Left cardiac atrium (tissue), 4 donors: ENCODE measurements at places on chromosomes 7 and 10.

- peak; percentile 30 for DNase-seq
These were observed 11.8 kb downstream of the MMRN2 start for GRCh38 chr10:86945361-86946212.

DNA sequence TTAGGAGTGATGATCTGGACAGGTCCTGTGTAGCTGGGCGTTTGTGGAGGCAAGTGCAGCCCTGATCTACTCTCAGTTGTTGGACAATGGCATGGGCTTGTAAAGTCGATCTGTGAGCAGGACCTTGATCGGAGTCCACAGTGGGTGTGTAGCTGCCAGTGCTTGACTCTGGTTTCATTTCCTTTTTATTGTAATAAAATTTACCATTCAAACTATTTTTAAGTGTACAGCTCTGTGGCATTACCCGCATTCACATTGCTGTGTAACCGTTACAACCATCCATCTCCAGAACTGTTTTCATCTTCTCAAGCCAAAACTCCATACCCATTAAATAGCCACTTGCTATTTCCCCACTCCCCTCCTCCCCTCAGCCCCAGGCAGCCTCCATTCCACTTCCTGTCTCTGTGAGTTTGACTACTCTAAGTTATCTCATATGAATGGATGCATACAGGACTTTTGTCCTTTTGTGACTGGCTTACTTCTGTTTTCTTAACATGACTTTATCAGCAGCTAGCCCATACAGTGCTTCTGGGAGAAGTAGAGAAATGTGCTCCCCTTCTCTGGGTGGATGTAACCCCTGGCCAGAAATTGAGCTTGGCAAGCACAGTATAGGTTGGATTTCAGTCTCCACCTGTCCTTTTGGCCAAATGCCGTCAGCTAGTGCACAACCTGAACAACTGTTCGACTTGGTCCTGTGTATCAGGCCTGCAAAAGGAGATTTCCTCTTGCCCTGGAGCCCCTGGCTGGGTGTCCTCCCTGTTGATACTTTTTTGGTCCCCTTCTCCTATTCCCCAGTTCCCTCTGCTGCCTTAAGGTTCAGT, 180.0 kb downstream of the LRMDA start:
- no peak for DNase-seq

DNA sequence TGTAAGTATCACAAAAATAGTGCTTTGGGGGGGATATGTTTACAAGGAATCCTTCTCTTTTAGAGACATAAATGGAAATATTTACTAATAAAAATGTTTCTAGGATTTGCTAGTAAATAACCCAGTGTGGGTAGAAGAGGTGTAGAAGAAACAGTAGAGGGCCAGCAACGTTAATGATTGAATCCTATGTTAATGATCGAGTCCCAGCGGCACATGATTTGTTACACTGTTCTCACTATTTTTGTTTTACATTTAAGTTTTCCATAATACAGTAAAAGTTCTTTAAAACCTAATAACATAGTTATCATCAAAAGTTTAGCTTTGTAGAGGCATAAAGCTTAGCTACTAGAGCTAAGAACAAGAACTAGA, 66.0 kb downstream of the UBE2H start:
- DNase-seq = no peak

DNA sequence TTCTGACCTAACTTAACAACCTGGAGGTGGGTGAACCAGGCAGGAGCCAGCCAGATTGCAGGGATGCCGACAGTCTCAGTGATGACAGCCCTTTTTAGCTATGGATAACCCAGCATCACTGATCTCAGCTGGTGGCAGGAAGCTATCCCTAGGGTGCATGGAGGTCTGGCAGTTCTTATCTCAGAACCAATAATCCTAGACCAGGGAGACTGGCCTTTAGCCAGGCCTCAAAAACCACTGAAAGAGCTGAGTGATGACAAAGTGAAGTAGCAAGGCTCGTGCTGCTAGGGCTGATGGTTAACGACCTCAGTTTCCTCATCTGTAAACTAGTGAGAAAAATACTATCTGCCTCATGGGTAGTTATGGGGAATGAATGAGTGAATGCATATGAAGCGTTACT, 112.5 kb downstream of the RALA start:
- no peak for DNase-seq

GRCh38 chr7:139602143-139602722, 78.7 kb downstream of the CLEC2L start:
- no peak for DNase-seq

DNA sequence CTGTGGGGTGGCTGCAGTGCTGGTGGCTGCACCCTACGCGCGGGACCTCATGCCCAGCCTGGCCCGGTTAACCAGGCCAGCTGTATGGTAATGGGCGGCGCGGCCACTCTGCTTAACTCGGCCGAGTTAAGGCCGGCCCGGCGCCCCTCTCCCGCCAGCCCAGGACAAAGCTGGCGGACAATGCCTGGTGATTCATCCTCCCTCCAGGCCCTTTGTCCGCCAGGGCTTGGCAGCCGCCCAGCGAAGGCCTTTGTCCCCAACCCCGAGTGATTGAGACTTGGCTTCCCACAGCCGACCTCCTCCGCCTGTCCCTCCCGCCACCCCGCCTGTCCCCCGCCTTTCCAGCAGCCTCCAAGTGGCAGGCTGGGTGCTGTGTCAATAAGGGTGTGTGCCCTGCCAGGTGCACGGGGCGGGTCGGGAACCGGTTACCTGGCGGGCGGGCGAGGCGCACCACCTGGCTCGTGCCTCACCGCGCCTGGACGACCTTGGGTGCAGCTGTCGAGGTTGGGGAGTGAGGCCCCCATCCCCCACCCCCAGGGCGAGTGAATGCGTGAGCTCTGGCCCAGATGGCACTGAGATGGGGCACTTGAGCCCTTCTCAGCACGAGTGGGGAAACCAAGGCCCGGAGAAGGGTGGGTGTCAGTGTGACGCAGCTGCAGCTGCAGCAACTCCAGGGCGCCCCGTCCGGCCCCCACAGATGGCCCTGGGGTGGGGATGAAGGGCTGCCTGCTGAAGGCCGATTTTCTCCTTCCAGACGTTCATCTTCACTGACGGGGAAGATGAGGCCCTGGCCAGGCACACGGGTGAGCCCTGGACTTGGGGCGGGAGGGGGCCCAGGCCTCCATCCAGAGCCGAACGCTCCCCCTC, 4.6 kb downstream of the LFNG start:
- DNase-seq = peak; percentile 87

DNA sequence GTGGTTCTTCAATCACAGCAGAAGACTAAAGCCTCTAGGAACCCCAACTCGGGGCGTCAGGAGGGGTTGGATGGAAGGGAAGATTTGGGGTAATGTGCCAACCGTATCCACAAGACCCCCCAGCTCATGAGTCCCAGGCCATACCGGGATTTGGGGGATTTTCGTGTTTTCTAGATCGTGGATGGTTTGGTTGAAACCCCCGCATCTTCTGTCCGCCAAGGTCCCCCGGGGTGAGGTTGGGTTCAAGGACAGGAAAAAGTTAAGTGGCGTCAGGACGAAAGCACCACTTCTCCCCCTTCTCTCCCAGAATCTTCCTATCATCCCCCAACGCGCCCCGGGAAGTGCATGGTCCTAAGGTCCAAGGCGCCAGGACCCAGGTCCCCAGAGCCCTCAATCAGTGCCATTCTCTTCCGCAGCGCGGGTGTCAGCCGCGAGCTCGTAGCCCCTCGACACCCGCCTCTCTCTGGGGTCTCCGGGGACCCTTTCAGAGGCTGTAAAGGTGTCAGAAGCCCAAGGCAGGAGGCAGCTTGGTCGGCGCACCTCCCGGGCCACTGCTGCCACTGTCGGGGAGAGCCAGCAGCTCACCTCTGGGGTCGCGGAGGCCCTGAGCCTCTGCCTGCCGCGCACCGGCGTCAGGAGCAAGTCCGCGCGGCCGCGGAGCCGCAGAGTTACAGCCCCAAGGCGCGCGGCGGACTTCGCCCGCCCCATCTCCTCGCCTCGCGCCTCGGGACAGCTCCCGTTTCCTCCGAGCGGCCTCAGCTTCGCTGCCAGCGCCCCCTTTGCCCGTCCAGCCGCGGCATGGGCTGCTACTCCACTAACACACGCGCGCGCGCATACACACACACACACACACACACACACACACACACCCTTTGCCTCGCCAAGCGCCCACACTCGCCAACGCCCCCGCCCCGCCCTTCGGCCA, 1.5 kb downstream of the MKX start:
- DNase-seq = peak; percentile 27

DNA sequence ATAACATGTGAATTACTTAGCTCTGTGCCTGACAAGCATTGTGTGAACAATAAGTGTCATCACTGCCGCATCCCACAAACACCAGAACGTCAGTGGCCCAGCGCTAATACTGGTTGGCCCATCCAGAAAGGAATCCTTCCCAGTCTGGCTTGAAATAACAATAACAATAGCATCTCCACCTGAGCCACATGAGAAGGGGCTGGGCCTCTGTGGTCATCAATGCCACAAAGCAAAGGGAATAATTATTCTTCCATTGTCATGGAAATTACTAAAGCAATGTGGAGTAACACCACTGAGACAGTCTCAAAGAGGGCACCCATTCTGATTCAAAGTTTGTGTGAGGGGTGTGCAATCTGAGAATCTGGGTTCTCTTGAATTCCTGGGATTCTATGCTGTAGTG, 105.7 kb upstream of the INHBA start:
- DNase-seq = no peak

DNA sequence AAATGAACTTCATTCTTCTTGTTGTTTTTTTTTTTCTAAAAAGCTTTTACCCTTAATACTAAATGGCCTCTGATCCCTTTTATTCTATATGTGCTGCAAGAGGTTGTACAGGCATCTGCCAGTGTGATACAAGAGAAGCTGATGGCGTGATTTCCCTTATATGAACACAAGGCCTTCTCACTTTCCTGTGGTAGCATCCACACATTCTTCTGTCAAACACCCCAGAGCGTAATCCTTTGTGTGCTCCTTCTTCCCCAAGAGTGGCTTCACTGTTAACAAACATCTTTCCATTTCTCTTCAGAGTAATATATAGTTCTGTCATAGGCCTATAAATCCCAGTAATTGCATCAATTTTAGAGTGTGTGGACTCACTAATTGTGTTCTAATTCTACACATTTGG, 86.3 kb upstream of the CAPZA2 start:
- DNase-seq = no peak
